Posterior cingulate gyrus (tissue), 11 donors: ENCODE measurements at places on chromosomes 11 and 22.

DNA sequence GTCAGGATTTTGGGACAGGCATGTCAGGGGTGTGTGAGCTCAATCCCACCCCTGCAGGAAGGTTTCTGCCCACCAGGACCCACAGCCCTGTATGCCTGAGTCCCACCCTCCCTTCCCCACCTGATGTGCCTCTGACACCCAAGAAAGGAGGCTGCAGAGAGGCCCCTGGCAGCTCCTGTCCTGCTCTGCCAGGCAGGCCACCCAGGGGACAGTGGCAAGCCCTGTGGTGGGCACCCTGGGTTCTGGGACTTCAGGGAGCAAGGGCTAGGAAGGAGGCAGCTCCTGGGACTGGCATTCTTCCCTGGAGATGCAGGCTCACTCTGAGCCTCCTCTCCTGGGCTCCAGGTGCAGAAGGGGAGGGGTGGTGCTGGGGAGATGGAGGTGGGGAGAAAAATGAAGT lies 234.5 kb upstream of the B3GAT1 start:
- DNase-seq: no peak

DNA sequence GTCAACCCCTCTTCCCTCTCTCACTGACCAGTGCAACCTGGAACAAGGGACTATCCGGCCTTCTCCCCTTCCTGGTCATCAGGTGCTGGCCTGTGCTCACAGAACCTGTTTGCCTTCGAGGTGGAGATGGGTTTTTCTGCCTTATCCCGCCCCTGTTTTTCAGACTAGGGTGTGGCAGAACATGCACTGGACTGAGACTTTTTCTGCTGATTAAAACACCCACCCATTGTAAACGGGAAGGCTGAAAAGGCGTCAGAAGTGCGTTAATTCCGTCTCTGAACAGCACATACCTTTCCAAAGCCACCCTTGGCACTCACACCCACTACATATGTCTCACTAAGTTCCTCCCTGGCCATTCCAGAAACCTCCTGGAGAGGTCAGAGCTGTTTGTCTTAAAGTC lies 4.4 kb upstream of the B3GNT6 start:
- DNase-seq: no peak

GRCh38 chr11:11968511-11969280 lies 39.7 kb downstream of the DKK3 start:
- DNase-seq: no peak

DNA sequence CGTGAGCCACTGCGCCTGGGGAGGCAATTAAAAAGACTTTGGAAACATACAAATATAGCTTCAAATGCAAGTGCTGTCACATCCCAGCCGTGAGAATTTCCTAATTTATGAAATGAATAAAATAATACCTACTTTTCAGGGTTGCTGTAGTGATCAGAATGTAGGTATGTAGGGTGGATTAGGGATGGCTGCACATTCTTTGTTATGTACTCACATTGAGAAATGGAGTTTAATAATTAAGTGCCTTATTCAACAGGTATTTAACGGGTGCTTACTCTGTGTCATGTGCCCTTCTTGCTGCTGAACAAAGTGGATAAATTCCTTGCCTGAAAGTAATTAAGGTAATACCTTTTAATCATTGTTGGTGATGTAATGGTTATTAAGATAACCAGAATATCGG lies 37.0 kb downstream of the MMP7 start:
- DNase-seq: no peak

DNA sequence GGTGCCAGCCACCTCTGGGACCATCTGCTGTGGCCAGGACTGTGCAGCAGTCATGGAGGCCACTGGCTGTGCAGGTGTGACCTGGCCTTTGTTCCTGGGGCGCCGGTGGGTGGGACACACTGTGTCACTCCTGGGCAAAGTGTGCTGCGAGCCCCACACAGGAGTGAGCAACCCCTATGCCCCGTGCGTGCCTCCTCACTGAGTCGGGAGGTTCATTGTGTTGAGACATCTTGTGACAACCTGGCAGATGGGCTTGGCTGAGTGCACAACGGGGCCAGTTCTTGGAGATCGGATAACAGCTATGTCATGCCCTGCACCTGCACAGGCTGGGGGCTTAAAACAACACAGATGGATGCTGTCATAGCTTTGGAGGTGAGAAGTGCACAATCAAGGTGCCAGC lies 13.5 kb downstream of the ANO1 start:
- no peak for DNase-seq

DNA sequence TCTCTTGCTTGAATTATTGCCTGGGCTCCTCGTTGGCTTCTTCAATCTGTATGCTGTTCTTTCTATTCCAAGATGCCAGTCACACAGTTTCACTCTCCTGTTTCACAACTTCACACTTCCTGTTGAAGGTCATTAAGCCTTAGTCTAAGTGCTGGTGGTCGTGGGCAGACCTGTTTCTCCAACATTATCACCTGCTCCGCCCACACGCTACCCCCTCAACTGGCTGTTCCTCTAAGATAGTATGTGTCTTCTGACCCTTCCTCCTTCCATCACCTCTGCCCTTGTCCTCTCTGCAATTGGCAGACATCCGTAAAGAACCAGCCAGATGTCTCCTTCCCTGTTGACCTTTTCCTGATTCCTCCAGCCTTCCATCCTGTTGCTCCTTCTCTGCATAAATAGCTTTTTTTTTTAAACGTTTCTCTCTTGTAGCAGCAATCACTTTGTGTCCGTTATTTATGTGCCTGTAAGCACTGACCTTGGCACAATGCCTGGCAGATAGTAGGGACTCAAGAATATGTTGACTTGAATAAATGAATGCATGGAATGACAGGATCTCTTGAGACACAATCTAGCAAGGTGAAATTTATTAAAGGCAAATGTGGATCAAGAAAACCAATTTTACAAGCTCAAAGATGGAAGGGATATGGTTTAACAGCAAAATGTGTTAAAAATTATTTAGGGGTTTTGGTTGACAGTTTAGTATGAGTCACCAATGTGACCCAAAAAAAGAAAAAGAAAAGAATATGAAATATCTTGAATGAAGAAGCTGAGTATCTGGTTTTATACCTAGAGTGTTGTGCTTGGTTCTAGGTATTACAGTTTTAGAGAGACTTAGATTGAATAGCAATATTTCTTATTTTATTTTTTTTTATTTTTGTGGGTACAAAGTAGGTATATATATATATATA lies 12.6 kb downstream of the DIXDC1 start:
- no peak for DNase-seq

- DNase-seq: no peak
Measured at GRCh38 chr11:3137486-3138177, 27.5 kb downstream of the OSBPL5 start.

- peak; percentile 62 for DNase-seq
Measured at GRCh38 chr11:134560566-134561330, 148.7 kb upstream of the B3GAT1 start.

- no peak for DNase-seq
Measured at GRCh38 chr11:638631-639331, 1.7 kb downstream of the DRD4 start.

DNA sequence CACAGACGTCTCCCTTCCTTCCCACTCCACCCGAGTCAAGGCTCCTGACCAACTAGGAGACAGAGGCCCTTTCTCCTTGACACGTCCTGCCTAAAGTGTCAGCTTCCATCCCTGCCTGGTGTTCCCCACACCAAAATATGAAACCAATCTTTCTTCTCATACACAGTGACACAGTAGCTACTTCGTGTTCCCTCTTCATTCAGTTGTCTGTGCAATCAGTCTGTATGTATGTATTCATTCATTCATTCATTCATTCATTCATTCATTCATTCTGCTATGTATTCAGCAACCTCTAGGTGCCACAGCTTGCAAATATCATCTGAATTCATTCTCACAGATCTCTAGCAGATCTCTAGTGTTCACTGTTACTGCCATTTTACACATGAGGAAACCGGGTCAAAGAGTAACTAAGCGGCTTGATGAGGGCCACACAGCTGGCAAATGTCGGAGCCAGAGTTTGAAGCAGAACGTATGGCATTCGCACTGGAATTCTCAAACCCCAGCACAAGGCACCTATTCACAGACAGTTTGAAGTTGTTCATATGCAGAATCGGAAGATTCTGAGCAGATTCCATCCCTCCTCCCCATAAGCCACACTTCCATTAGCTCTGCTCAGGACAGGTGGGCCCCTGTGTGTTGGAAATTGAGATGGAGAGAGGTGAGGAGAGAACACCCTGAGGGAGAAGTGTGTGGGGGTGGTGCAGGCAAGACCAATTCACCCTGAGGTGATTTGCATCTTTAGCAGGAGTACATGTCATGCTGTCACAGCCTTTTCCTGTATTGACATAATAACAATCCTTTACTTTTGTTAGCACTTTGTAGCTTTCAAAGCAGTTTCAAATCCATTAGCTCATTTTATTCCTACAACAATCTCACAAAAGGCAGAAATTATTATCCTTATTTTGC lies 275.7 kb downstream of the ST3GAL4 start:
- DNase-seq: no peak

DNA sequence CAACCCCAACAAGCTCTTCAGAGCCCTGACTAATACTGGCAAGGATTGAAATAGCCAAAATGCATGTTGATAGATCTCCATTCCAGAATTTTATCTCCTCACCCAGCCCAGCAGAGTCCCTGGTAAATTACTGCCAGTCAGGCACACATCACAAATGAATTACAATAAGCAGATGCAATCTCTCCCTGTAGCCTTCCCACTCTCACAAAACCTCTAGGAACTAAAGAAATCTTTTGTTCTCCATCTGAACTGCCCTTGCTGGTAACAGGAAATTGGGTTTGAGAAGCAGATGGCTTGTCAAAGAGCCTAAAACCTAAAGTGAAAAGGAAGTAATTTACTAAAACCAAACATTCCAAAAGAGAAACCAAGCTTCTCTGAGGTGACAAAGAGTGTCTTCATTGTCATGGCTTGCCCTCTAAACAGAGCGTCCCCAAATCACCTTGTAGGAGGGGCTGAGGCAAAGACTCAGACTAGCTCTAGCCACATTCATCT lies 59.5 kb downstream of the FAM168A start:
- no peak for DNase-seq

GRCh38 chr22:23781511-23782183 lies 5.1 kb upstream of the SMARCB1 start:
- DNase-seq: no peak

DNA sequence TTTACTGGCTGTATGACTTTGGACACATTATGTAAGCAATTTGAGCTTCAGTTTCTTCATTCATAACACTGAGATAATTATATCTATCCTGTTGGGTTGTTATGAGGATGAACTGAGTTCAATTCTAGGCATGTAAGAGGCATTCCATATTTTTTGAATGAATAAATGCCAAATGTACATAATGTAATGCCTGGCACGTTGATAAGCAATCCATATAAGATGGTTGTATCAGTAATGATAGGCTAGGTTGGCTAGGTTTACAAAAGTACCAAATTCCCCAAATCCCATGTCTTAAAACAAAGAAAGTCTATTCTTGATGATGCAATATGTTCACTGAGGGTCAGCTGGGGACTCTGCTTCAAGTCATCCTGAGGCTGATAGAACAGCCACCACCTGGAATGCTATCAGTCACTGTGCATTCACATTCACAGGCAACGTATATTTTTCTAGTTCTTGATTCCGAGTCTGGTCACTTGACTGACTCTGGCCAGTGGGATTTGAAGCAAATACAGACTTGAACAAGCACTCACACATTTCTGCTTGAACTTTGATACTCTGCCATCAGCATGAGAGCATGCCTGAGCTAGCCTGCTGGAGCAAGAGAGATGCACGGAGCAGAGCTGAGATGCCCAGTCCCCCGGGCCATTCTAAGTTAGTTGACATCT lies 104.0 kb upstream of the TIMP3 start:
- no peak for DNase-seq

GRCh38 chr11:77589181-77589520 lies 602 bp upstream of the AQP11 start:
- DNase-seq: no peak

DNA sequence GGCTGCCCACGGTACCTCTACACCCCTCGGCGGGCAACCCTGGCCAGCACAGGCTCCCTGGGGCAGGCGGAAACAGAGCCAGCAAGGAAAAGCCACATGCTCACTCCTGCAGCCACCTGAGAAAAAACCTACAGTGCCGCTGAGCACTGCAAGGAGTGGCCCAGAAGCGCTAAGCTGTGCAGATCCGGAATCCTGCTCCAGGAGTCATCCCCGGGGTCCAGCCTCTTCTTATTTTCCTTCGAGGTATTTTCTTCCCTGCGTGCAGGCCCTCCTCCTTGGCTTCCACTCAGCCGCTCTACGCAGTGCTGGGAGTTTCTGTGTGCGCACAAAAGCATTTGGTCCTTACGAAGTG lies 81.0 kb downstream of the TRMU start:
- DNase-seq: no peak

GRCh38 chr11:67548555-67549110 lies 25.4 kb upstream of the CABP2 start:
- DNase-seq: no peak

- DNase-seq: no peak
Measured at GRCh38 chr11:121767433-121767832, 314.7 kb upstream of the SORL1-AS1 start.

GRCh38 chr11:111759778-111760407 lies 6.3 kb downstream of the PPP2R1B start:
- DNase-seq: no peak

GRCh38 chr22:20955548-20955947 lies 11.5 kb upstream of the AIFM3 start:
- DNase-seq: no peak

GRCh38 chr22:28316014-28316413 lies 363.6 kb downstream of the TTC28 start:
- DNase-seq: no peak

GRCh38 chr11:30422447-30423278 lies 99.8 kb downstream of the ARL14EP start:
- no peak for DNase-seq

- DNase-seq: no peak
Measured at GRCh38 chr22:39773503-39773902, 120.1 kb downstream of the ENTHD1 start.

GRCh38 chr22:44430716-44431115 lies 67.3 kb downstream of the RTL6 start:
- DNase-seq: no peak

- DNase-seq: no peak
Measured at GRCh38 chr11:33366918-33367317, 109.7 kb downstream of the HIPK3 start.

GRCh38 chr11:56273854-56274253 lies at the start of gene OR5T1:
Gene OR5T1, plus strand, starts transcription at chr11:56274154. Its CDS starts 1,485 bp downstream, at chr11:56275639.
- DNase-seq: no peak

DNA sequence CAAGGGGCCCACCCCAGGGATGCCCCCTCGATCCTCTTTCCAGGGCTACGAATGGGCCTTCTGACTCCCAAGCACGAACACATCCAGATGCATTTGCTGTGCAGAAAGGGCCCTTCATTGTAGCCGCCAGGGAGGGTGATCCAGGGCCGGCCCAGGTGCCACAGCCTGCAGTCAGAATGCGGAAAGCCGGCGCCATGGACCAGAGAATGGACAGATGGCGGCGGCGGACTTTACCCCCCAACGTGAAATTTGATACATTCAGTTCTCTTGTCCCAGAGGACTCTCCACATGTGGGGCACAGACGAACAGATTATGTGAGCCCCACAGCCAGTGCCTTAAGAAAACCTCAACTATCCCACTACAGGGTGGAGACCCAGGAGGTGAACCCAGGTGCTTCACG lies 87.2 kb downstream of the KIAA1671 start:
- DNase-seq: no peak

DNA sequence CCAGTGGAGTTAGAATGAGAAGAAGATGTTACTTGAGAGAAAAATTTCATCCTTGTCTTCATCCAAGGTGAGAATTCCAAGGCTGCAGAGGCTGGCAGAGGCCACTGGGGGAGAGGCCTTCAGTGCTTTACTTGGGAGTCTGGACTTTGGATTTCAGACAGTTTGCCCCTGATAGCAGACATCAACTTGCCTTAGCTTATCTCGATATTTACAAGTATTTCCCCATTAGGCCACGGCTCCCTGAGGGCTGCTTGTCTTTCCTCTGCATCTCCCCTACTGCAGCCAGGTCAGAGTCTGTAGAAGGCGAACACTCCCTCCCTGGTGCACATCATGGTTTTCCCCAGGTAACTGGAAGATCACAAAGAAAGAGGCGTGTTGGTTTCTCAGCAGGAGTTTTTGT lies 29.9 kb upstream of the BSX start:
- DNase-seq: no peak
